Activated B cell treated with CpG ODN at 0.5 μM for 24 hours (primary cell): ENCODE measurements at places on chromosomes 16 and 17. TPM values are rescaled to one million over a fixed set of nuclear protein-coding genes. Genes with fewer than 3 reads are reported as not detected.
A peak's percentile ranks its signal among the peaks of the same experiment; 100 is the strongest.

- H3K27ac ChIP-seq = no peak overlapping the region
- H3K4me1 ChIP-seq = peaks cover 62% of the 10 kb centered on the region
- no peak overlapping the region for H3K4me3 ChIP-seq
- H3K27me3 ChIP-seq = no peaks in the 10 kb centered on the region
These were observed 154.8 kb downstream of the XYLT1 start for GRCh38 chr16:17316005-17316404.

- no peak overlapping the region for H3K4me3 ChIP-seq
- peaks cover 42% of the 10 kb centered on the region for H3K27me3 ChIP-seq
- H3K36me3 ChIP-seq = no peaks in the 10 kb centered on the region
- H3K4me1 ChIP-seq = peaks cover 6% of the 10 kb centered on the region
- no peak for DNase-seq
- H3K27ac ChIP-seq = no peak overlapping the region
These were observed 6.4 kb downstream of the ZNF469 start for GRCh38 chr16:88389191-88389590.

DNA sequence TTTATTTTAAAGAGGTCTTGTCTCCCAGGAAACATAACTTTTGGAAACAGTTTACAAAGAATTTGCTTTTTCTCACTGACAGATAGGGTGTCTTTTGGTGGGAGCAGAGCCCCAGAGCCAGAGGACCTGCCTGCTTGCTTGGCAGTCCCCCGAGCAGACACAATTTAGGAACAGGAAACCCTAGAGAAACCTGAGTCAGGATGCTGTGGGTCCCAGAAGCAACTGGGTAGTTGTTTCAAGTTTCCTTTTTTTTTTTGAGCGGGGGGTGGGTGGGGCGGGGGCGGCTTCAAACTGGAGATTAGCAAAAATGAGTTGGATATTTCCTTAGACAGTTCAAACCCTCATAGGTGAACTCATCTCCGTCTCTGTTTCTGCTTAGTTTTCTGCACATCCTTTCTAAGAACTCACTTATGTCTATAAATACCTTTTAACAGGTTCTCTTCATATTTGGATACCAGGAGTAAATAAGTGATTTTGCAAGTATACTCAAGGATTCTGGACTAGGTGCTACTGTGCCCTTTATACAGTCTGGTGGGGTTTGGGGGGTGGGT lies 135.1 kb downstream of the PRKCA start:
- H3K36me3 ChIP-seq = no peaks in the 10 kb centered on the region
- no peak for DNase-seq
- no peak overlapping the region for H3K27ac ChIP-seq
- peaks cover 25% of the 10 kb centered on the region for H3K4me1 ChIP-seq

- H3K36me3 ChIP-seq = no peaks in the 10 kb centered on the region
- no peak overlapping the region for H3K4me3 ChIP-seq
- H3K27me3 ChIP-seq = peaks cover 14% of the 10 kb centered on the region
- DNase-seq = no peak
- no peak overlapping the region for H3K27ac ChIP-seq
These were observed 267.1 kb downstream of the C16orf95 start for GRCh38 chr16:87050142-87050541.

- H3K4me3 ChIP-seq = no peak overlapping the region
- DNase-seq = no peak
- no peaks in the 10 kb centered on the region for H3K4me1 ChIP-seq
- peaks cover 5% of the 10 kb centered on the region for H3K27me3 ChIP-seq
These were observed 41.2 kb downstream of the KIAA0513 start for GRCh38 chr16:85068746-85069145.

DNA sequence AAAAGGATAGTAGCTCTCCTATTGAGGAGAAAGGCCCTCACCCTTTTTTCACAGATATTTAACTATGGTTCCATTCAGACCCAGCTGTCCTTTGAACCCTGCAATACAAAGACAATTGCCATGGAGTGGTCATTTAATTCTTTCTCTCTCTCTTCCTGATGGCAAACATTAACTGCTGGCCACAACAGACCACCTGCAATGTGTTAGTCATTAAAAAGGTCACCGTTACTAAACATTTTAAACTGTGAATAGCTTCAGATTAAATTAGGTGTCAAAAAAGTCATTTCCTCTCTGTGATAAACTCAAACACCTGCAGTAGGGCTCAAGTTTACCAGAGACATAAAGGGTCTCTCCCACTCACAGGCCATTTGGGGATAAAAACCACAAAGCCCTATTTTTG lies 697.2 kb downstream of the TOX3 start:
- H3K4me3 ChIP-seq = no peak overlapping the region
- DNase-seq = no peak
- H3K36me3 ChIP-seq = no peaks in the 10 kb centered on the region
- H3K27ac ChIP-seq = no peak overlapping the region
- no peaks in the 10 kb centered on the region for H3K27me3 ChIP-seq
- no peaks in the 10 kb centered on the region for H3K4me1 ChIP-seq

DNA sequence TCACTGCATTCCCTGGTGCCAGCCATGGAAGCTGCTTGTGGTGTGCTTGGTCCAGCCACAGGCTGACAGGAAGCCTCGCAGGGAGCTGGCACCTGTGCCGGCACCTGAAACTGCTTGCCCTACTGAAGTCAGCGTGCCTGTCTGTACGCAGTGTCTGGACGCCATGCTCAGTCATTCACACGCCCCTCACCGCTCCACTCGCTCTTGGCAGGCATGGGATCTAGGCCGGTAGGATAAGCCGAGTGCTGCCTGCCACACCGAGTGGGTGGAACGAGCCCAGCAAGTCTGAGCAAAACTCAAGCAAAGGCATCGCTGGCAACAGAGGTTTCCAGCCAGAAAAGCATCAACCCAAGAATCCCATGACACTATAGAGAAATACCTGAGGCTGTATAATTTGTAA lies 350.6 kb downstream of the CDH11 start:
- H3K27ac ChIP-seq = no peak overlapping the region
- no peaks in the 10 kb centered on the region for H3K4me1 ChIP-seq
- no peak overlapping the region for H3K4me3 ChIP-seq
- no peaks in the 10 kb centered on the region for H3K27me3 ChIP-seq

GRCh38 chr17:64129515-64129764 lies 504 bp downstream of the ERN1 start:
- H3K36me3 ChIP-seq = no peaks in the 10 kb centered on the region
- H3K4me3 ChIP-seq = peak overlapping the region; percentile 82
- no peak for DNase-seq

DNA sequence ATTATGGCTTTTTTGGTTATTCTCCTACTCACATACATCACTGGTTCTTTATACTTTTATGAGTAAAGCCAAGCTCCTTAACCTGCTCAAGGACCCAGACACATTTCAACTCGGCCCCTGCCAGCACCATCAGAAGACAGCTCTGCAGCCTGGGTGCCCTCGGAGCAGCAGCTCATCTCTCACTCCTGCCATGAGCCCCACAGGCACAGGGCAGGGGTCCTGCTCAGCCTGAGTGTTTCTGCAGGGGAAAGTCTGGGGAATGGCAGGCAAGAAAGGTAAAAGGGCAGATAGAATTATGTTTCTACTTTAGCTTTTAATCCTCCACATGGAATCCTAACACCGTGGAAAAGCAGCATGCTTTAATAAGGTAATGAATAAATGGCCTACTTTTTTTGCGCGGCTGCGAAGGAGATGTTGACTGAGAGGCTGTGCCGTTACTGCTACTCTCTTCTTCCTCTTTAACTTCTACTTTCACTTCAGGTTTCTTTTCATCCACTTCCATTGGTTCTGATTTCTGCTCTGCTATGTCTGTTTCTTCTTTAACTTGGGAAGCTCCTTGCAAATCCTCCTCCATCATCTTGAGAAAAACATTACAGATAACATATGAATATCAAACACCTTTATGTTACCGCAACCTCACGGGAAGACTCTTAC lies 50.1 kb upstream of the TRAP1 start:
- H3K4me3 ChIP-seq = no peak overlapping the region
- peak overlapping the region; percentile 13 for H3K27ac ChIP-seq
- peaks cover 86% of the 10 kb centered on the region for H3K36me3 ChIP-seq
- H3K27me3 ChIP-seq = no peaks in the 10 kb centered on the region

DNA sequence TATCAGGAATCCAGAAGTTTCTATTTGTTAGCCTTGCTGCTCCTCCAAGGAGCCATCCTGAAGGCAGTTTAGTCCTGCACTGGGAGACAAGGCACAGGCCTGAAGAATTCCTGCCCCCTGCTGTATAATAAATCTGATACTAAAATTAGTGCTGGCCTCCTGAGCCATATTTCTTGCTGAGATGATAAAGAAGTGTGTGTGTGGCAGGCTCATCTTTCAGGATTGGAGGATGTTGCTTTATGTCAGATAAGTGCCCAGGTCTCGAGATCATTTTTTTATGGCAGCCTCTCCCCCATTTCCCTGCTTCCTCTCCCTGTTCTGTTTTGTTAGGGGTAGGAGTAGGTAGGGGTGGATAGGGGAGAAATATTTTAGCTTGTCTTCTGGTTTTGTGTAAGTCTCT lies 26.0 kb downstream of the MSI2 start:
- DNase-seq = no peak
- H3K27ac ChIP-seq = no peak overlapping the region
- H3K4me1 ChIP-seq = peaks cover 31% of the 10 kb centered on the region
- peaks cover 46% of the 10 kb centered on the region for H3K36me3 ChIP-seq

- DNase-seq = no peak
- H3K27me3 ChIP-seq = no peaks in the 10 kb centered on the region
- H3K4me1 ChIP-seq = peaks cover 61% of the 10 kb centered on the region
- peak overlapping the region; percentile 90 for H3K27ac ChIP-seq
These were observed 31.8 kb upstream of the IRF8 start for GRCh38 chr16:85867189-85867588.

DNA sequence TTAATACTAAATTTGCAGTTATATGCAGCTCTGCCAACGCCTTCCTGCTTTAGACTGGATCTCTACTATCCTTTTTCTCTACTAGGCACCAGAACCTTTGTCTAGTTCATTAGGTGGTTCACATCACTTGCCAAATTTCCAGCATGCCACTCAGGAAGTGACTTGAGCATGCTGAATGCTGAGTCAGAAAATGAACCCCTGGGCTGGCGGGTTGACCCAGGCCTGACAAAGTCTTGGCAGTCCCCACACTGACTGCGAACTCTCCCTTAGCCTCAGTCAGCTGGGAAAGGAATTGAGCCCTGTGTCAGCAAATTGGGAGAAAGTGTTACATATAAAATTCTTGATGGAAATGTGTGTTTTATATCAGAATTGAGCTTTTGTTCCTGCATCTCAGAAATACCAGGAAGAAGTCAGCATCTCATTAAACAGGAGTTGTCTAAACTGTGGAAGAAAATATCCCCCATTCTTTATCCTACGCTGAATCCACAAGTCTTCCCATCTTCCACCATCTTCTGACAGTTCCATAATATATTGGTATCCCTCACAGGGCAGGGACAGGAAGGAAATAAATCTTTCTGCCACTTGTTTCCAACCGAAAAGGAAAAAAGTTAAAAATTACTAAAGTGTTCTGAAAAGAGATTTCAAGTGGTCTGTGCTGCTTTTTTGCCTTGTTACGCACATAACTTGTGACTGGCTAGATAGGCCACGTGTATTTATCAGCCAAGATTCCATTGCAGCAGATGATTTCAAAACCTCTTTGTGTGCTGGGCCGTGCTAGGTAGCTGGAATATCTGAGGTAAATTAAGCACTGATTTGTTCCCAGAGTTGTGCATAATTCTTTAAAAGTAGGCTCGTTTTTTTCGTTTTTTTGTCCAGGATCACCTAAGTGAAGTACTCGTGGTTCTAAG lies 16.7 kb upstream of the SLC12A3 start:
- no peak overlapping the region for H3K4me3 ChIP-seq
- H3K36me3 ChIP-seq = peaks cover 14% of the 10 kb centered on the region
- H3K27me3 ChIP-seq = no peaks in the 10 kb centered on the region
- H3K4me1 ChIP-seq = peaks cover 23% of the 10 kb centered on the region

DNA sequence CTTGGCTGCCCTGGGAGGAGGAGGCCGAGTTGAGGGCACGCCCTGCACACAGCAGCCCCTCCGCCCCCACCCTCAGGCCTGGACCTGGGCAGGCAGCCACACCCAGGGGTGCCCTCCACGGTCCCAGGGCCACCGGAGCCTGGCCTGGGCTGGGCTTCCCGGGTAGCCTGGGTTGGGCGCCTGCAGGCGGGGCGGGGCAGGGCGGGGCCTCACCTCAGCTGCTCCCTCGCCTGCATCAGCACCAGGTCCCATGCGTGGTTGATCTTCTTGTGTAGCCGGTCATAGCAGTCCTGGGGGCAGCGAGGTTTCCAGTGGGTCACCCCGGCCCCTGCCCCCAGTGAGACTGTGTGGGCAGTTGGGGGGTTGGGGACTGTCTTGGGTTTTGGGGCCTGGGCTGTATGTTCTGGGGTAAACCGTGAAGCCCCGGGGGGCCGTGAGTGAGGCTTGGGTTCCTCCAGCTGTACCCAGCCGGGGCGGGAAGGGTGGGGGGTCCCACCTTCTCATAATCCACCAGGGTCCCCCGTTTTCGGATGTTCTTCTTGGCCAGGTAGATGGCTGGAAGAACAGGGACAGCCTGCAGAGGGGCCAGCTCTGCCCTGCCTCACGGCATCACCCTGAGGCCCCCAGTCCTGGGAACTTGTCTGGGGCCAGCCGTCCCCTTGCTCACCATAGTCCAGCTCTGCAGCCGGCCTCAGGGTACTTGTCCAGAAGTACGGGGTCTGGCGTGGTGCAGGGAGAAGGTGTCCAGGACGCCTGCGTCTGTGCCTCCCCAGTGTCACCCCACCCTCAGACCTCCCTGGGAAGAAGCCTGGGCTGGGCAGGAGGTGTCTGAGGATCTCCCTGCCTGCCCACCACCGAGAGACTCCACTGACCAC lies 2.0 kb downstream of the RGS11 start:
- H3K4me1 ChIP-seq = peaks cover 6% of the 10 kb centered on the region
- DNase-seq = no peak
- H3K36me3 ChIP-seq = no peaks in the 10 kb centered on the region
- H3K4me3 ChIP-seq = no peak overlapping the region

GRCh38 chr17:58380207-58381123 lies 28.5 kb upstream of the SUPT4H1 start:
- H3K36me3 ChIP-seq = no peaks in the 10 kb centered on the region
- no peak overlapping the region for H3K27ac ChIP-seq
- no peaks in the 10 kb centered on the region for H3K27me3 ChIP-seq
- DNase-seq = no peak
- peaks cover 25% of the 10 kb centered on the region for H3K4me1 ChIP-seq

GRCh38 chr17:19756546-19756945 lies 8.4 kb upstream of the ALDH3A1 start:
- H3K27ac ChIP-seq = peak overlapping the region; percentile 83
- H3K4me1 ChIP-seq = peaks cover 45% of the 10 kb centered on the region
- H3K36me3 ChIP-seq = no peaks in the 10 kb centered on the region
- DNase-seq = no peak

DNA sequence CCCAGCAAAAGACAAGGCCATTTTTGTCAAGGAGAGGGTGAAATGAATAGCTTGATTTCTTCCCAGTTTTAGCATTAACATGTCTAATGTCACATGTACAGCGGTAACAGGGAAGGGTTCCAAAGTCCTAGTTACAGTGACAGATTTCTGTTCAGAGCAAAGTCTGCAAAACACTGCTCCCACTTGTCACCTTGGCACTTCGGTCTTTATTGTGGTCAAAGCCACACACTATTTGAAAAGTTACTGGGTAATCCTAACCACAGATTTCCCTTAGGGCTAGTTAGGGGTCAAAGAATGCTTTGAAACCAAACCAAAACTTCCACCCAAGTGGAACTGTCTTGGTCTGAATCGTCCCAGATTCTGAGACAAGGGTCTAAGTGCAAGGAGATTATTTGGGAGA lies 455.6 kb downstream of the HS3ST3B1 start:
- no peak for DNase-seq
- no peak overlapping the region for H3K4me3 ChIP-seq
- H3K4me1 ChIP-seq = peaks cover 12% of the 10 kb centered on the region
- peaks cover 35% of the 10 kb centered on the region for H3K27me3 ChIP-seq

NTN1 gene
- total RNA-seq = 1.0 and 1.1 TPM in 2 replicates

KRT24 gene
- not detected in 2 replicates for total RNA-seq

HAP1 gene
- 0.10 and 0.11 TPM in 2 replicates for total RNA-seq

UMOD gene
- not detected in 2 replicates for total RNA-seq

NPIPA5 gene
- total RNA-seq = 0.29 and 0.34 TPM in 2 replicates

CLDN7 gene
- total RNA-seq = 1.1 and 1.8 TPM in 2 replicates

MYH13 gene
- not detected in 2 replicates for total RNA-seq

TBC1D3H gene
- not detected in 2 replicates for total RNA-seq

OTOP2 gene
- not detected in 2 replicates for total RNA-seq

PSKH1 gene
- total RNA-seq = 19.2 and 22.0 TPM in 2 replicates

APRT gene
- 198 and 209 TPM in 2 replicates for total RNA-seq

LRRC37A3 gene
- 28.4 and 38.2 TPM in 2 replicates for total RNA-seq
